ENCODE measurements at places on chromosomes 2 and 18. TPM values are rescaled to one million over a fixed set of nuclear protein-coding genes. Genes with fewer than 3 reads are reported as not detected.

GRCh38 chr2:197248001-197248401 lies 62.6 kb downstream of the ANKRD44 start:
- no peaks in the 10 kb centered on the region for H3K27me3 ChIP-seq
- no peaks in the 10 kb centered on the region for H3K36me3 ChIP-seq
- H3K4me1 ChIP-seq = no peaks in the 10 kb centered on the region
- DNase-seq = no peak
- no peak overlapping the region for H3K27ac ChIP-seq

- no peaks in the 10 kb centered on the region for H3K4me1 ChIP-seq
- H3K4me3 ChIP-seq = no peak overlapping the region
- no peak overlapping the region for H3K27ac ChIP-seq
- no peak for DNase-seq
- no peaks in the 10 kb centered on the region for H3K36me3 ChIP-seq
Measured at GRCh38 chr2:7256377-7256776, 339.2 kb downstream of the RNF144A start.

DNA sequence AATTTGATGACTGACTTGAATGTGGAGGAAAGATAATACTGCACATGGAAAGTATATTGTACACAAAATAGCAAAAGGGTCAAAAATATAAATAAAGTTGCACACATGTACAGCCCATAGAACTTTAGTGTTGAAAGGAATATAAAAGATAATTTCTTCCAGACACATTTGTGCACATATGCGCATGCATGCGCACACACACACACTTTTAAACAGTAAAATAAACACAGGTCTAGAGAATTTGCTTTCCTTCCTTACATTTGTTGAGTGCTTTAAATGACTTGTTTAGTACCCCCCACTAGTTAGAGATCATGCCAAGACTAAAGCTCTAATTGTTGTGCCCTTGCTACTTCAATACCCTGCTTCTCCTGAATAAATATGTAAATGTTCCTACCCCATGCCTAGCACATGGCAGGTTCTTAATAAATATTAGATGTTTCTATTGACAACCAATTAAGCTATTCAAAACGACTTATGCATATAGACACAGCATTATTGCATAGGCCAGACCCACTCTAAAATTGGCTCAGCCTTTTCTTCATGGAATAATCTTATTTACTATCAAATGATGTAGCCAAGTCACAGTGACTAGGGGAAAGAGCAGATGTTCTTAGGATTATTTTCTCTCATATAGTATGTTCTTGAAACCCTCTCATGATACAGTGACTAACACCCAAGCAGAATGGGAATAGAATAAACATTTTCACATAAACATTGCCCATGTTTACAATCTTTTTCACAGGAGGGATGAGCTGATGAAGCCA lies 165.5 kb upstream of the ACVR2A start:
- no peak overlapping the region for H3K4me3 ChIP-seq
- H3K4me1 ChIP-seq = no peaks in the 10 kb centered on the region
- H3K27ac ChIP-seq = no peak overlapping the region
- no peaks in the 10 kb centered on the region for H3K36me3 ChIP-seq

DNA sequence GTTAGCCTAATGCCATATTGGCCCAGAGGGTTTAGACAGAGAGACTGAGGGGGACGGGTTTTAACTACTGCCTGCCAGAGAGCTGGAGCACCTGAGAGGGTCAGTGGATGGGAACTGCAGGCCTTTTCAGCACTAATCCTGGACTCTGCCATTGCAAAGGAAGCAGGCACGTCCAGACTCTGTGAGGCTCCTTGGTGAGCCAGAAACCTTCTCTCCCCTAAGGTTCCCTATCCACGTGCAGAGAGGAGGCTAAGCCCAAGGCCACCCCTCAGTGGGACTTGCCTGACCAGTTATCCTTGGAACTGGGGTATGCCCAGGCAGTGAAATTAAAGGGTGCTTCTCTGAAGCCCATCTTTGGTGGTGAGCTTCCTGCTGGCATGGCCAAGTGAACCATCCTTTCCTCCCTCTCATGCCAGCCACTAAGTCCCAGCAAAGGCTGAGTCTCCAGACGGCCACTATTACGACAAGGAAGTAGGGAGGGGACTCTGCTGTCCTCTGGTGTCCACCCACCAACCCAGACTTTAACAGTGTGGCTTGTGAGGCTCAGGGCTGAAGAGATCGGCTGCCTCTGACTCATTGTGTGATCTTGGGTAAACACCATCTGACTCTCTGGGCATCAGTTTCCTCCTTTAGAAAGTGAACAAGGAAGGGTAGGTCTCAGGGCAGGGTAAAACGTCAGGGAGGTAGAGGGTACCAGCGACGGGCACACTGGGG lies 3.9 kb upstream of the MLPH start:
- H3K4me3 ChIP-seq = no peak overlapping the region
- H3K27ac ChIP-seq = peak overlapping the region; percentile 12
- H3K4me1 ChIP-seq = peaks cover 7% of the 10 kb centered on the region
- DNase-seq = no peak

GRCh38 chr2:96623116-96623515 lies 15.0 kb downstream of the KANSL3 start:
- H3K27me3 ChIP-seq = no peaks in the 10 kb centered on the region
- DNase-seq = no peak
- no peaks in the 10 kb centered on the region for H3K36me3 ChIP-seq
- no peak overlapping the region for H3K27ac ChIP-seq
- peaks cover 2% of the 10 kb centered on the region for H3K4me1 ChIP-seq

DNA sequence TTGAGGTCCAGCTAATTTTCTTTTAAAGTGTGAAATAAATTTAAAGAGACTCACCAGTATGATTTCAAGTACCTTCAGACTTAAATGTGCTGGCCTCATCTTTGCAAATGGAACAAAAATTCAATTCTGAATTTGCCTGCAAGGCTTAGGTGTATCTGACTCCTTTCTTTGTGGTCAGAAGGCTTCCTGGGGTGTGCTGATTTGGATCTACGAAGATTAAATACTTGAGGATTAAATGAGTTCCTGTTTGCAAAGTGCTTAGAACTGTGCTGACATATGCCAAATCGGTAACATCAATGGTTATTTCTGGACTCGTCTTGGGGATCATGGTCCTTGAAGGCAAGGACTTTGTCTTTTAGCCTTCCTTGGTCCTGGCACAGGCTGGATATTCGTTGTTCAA lies 9.7 kb downstream of the KLHL29 start:
- DNase-seq = no peak
- H3K4me1 ChIP-seq = no peaks in the 10 kb centered on the region
- H3K4me3 ChIP-seq = no peak overlapping the region
- H3K27ac ChIP-seq = no peak overlapping the region
- no peaks in the 10 kb centered on the region for H3K36me3 ChIP-seq

GRCh38 chr2:24403832-24404212 lies 43.5 kb upstream of the ITSN2 start:
- no peak for DNase-seq
- H3K27me3 ChIP-seq = no peaks in the 10 kb centered on the region
- no peak overlapping the region for H3K27ac ChIP-seq
- no peak overlapping the region for H3K4me3 ChIP-seq
- no peaks in the 10 kb centered on the region for H3K36me3 ChIP-seq

GRCh38 chr2:54579682-54580620 lies 123.8 kb downstream of the SPTBN1 start:
- H3K36me3 ChIP-seq = no peaks in the 10 kb centered on the region
- no peak overlapping the region for H3K27ac ChIP-seq
- H3K4me1 ChIP-seq = peaks cover 17% of the 10 kb centered on the region
- no peak for DNase-seq
- H3K4me3 ChIP-seq = no peak overlapping the region
- no peaks in the 10 kb centered on the region for H3K27me3 ChIP-seq

DNA sequence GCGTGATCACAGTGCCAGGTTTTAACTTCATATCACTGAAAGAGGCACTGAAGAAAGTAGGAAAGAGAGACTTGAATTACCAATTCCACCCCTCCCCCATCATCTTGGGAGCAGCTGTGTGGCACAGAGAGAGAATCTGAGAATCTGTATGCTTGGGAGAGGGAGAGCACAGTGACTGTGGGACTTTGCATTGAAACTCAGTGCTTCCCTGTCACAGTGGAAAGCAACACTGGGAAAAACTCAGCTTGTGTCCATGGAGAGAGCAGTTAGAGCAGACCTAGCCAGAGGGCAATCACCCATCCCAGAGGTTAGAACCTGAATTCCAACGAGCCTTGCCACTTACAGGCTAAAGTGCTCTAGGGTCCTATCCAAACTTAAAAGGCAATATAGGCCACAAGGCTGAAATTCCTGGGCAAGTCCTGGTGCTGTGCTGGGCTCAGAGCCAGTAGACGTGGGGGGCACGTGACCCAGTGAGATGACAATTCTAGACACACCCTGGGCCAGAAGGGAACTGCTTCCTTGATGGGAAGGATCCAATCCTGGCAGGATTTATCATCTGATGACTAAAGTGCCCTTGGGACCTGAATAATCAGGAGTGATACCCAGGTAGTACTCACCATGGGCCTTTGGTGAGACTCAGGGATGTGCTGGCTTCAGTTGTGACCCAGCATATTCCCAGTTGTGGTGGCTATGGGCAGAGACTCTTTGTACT lies 15.5 kb upstream of the ABCB11 start:
- no peak overlapping the region for H3K4me3 ChIP-seq
- H3K36me3 ChIP-seq = no peaks in the 10 kb centered on the region
- no peaks in the 10 kb centered on the region for H3K4me1 ChIP-seq
- no peaks in the 10 kb centered on the region for H3K27me3 ChIP-seq

Gene HOXD9
- total RNA-seq = 10.3 TPM

Gene MBD1
- 78.5 TPM for total RNA-seq
